A549 treated with dexamethasone at 1 μM for 4 hours (cell line): ENCODE measurements at places on chromosomes 7 and 10. TPM values are rescaled to one million over a fixed set of nuclear protein-coding genes. Genes with fewer than 3 reads are reported as not detected.

SPDYE2 gene
- not detected in 5 replicates for total RNA-seq

RNLS gene
- 6.2 to 7.2 TPM (median 6.7 TPM) in 5 replicates for total RNA-seq

ZCCHC24 gene
- total RNA-seq = 2.2 to 3.7 TPM (median 3.3 TPM) in 5 replicates

SLC26A5 gene
- not detected in 5 replicates for total RNA-seq

GFRA1 gene
- total RNA-seq = 8.4 to 12.2 TPM (median 11.6 TPM) in 5 replicates

GDF2 gene
- not detected in 5 replicates for total RNA-seq

PRF1 gene
- total RNA-seq = 0.02 to 0.16 TPM (median 0.05 TPM) in 3 of 5 replicates, not detected in the others

TRIM50 gene
- total RNA-seq = not detected in 5 replicates

GATA3 gene
- total RNA-seq = 3.3 to 5.3 TPM (median 4.8 TPM) in 5 replicates

CCL24 gene
- not detected in 5 replicates for total RNA-seq

UNCX gene
- 0.05 to 0.07 TPM (median 0.05 TPM) in 3 of 5 replicates, not detected in the others for total RNA-seq

CALHM2 gene
- total RNA-seq = 3.6 to 5.7 TPM (median 4.9 TPM) in 5 replicates

CTAGE6 gene
- total RNA-seq = not detected in 5 replicates

A1CF gene
- 0.08 to 0.19 TPM in 2 of 5 replicates, not detected in the others for total RNA-seq

MRLN gene
- total RNA-seq = not detected in 5 replicates

VSTM4 gene
- 0.24 to 0.42 TPM (median 0.35 TPM) in 5 replicates for total RNA-seq

MYL10 gene
- not detected in 5 replicates for total RNA-seq

CHAT gene
- total RNA-seq = not detected in 5 replicates

CYP2E1 gene
- 0.11 to 0.18 TPM (median 0.17 TPM) in 5 replicates for total RNA-seq

CTAGE15 gene
- 0.04 TPM in 1 of 5 replicates, not detected in the others for total RNA-seq

TUBB8 gene
- total RNA-seq = 0.04 to 0.15 TPM (median 0.07 TPM) in 5 replicates

DRGX gene
- 0.05 TPM in 2 of 5 replicates, not detected in the others for total RNA-seq

NEURL1 gene
- 0.55 to 0.88 TPM (median 0.73 TPM) in 5 replicates for total RNA-seq

COL13A1 gene
- 0.09 to 0.37 TPM (median 0.21 TPM) in 5 replicates for total RNA-seq

RTKN2 gene
- 0.69 to 1.0 TPM (median 0.87 TPM) in 5 replicates for total RNA-seq

C7orf25 gene
- total RNA-seq = 1.5 to 2.7 TPM (median 2.3 TPM) in 5 replicates

PROSER2 gene
- 30.6 to 35.9 TPM (median 33.1 TPM) in 5 replicates for total RNA-seq

MACC1 gene
- total RNA-seq = not detected in 5 replicates

CALY gene
- 0.30 to 0.52 TPM (median 0.46 TPM) in 5 replicates for total RNA-seq

CCDC126 gene
- total RNA-seq = 3.0 to 4.2 TPM (median 3.6 TPM) in 5 replicates

C10orf67 gene
- total RNA-seq = 0.06 to 0.09 TPM (median 0.07 TPM) in 3 of 5 replicates, not detected in the others

FAM180A gene
- total RNA-seq = 0.05 to 0.15 TPM (median 0.09 TPM) in 4 of 5 replicates, not detected in the other

H2BK1 gene
- total RNA-seq = not detected in 5 replicates
